ENCODE measurements at places on chromosomes 5 and 9.

- no peak for DNase-seq
These were observed 38.4 kb downstream of the ZNF608 start for GRCh38 chr5:124708086-124708485.

DNA sequence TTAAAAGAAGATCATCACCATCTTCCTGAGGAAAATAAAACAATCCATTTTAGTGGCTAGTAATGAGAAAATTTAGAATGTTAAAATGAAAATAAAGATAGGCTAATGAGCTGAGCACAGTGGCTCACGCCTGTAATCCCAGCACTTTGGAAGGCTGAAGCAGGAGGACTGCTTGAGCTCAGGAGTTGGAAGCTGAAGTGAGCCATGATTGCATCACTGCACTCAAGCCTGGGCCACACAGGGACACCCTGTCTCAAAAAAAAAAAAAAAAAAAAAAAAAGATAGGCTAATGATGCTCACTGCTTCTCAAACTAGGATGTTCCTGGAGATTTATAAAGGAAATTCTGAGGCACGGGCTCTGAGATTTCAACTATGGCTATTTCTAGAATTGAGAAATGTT is 50.3 kb downstream of the CPLANE1 start:
- no peak for DNase-seq

- DNase-seq, result no peak
These were observed 83.2 kb downstream of the WNK2 start for GRCh38 chr9:93267091-93267541.

DNA sequence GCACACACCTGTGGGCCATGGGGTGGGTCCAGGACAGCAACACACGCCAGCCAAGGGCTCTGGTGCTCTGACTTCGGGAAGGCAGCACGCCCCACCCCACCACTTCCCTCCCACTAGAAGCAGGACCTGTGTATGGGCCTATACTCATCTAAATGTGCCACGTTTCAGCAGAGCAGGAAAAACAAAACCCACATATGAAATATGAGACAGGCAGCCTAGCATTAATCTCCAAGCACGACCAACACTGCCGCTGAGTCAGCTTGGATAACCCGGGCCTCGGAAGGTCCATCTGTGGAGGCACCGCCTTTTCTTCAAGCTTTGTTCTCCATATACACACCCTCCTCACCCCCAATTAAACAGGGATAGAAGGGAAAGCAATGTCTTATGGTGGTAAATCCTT is 203.1 kb downstream of the ROR2 start:
- no peak for DNase-seq

DNA sequence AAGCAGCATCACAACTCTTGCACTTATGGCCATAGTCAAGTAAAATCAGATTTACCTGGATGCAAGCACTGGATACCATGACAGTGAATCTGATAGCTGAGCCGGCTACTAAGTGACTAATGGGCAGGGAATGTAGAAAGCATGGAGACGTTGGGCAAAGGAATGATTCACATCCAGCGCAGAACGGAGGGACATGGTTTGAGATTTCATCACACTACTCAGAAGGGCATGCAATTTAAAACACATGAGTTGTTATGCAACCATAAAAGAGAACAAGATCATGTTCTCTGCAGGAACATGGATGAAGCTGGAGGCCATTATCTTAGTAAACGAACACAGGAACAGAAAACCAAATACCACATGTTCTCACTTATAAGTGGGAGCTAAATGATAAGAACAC is 169.1 kb upstream of the PIK3R1 start:
- no peak for DNase-seq

Measured in nephron progenitor cell (in vitro differentiated cells).